ENCODE measurements at places on chromosomes 13 and 19.

GRCh38 chr13:23921451-23921888 is 24.2 kb upstream of the C1QTNF9B start:
- DNase-seq, result peak; percentile 13

GRCh38 chr13:109740121-109740520 is 46.3 kb downstream of the IRS2 start:
- DNase-seq, result no peak

- DNase-seq, result no peak
These were observed 1256.4 kb downstream of the DIAPH3 start for GRCh38 chr13:58907347-58907746.

GRCh38 chr13:32889986-32890565 is 126.1 kb upstream of the KL start:
- no peak for DNase-seq

GRCh38 chr13:51107996-51108395 is 3.1 kb downstream of the C13orf42 start:
- DNase-seq, result no peak

DNA sequence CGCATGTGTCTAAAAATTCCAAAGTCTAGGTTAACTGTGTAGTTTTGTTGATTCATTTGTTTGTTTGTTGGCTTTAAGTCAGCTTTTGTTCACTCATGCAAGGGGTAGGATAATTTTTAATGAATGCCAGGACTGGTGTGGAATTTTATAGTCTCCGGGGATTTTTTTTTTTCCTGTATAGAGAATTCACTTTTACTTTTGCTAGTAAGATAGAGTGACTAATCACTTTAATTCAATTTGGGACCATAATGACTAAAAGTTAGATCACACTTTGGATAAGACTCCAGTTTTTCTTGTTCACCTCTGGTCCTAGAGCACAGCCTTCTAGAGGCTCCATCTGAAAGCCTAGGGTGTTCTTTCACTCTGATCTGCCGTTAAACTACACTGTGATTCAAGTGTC is 1690.0 kb downstream of the PCDH9 start:
- no peak for DNase-seq

DNA sequence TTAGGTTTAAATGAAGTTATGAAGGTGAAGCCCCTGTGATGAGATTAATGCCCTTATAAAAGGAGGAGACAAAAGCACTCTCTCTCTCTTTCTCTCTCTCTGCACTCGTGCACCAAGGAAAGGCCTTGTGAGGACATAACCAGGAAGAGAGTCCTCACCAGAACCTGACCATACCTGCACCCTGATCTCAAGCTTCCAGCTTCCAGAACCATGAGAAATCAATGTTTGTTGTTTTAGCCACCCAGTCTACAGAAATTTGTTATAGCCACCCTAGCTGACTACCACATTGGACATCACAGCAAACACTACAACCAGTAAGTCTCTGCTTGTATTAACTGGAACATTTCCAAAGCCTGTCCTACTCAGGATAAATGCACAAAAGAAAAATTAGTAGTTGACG is 34.7 kb upstream of the WDFY2 start:
- no peak for DNase-seq

- DNase-seq, result no peak
These were observed 24.6 kb downstream of the CAB39L start for GRCh38 chr13:49419276-49419675.

GRCh38 chr13:39525506-39525905 is 77.5 kb downstream of the LHFPL6 start:
- no peak for DNase-seq

GRCh38 chr19:28615966-28616365 is 597.0 kb downstream of the UQCRFS1 start:
- no peak for DNase-seq

DNA sequence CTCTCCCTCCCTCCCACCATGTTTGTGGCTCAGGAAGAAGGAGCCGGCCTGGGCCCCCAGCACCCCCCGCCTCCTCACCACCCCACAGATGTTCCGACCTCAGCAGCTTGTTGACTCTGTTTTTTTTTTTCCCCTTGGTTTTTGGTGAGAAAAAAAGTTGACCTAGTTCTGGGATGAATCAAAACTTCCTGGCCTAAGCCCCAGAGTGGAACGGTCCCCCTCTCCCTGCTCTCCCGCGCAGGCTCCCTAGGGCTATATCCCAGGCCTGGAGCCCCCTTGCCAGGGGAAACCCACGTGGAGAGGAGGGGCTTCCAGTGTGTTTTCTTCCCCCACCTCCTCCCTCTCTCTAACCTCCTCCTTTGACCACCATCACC is 4.0 kb downstream of the COL5A3 start:
- peak; percentile 54 for DNase-seq

DNA sequence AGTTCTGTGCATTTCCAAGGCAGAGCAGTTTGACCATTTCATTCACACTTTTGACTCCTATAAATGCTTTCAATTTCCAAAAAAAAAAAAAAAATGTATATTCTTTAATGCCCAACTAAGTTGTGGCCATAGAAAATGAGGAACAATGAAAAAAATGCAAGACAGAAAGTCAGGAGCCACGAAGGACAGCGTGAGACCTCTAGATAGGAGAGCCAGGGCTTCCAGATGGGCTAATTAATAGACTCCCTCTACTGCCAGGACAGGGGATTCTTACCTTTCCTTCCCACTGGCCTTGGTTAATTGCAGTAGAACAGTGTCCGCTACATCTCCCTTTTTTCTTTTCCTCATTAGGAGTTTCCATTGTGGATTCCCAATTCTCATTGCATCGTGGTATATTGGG is 8.6 kb downstream of the FPR3 start:
- no peak for DNase-seq

DNA sequence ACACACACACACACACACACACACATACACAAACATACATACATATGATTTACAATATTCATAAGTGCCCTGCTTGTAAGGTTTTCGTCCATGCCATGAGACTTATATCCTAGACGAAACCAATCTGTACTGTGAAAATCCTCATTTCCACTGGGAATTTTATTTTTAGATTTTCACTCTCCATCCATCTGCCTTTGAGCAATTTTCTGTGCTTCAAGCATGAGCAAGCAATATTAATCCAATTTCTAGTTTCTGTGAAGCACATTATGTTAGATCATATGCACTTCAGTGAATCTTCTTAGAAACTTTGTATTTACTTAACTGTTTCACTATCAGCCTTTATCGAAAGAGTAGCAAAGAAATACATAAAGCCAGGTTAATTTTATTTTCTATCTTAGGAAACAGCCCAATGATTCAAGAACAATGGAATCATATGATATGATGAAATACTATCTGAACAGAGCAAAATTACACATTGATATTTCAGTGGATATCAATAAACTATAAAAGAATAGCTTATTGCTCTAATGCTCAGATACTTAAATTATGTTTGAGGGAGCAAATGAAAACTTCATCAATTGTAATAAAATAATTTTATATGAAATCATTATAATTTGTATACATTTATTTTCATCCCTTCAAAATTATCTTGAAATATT is 1100.7 kb upstream of the MIR17HG start:
- no peak for DNase-seq

DNA sequence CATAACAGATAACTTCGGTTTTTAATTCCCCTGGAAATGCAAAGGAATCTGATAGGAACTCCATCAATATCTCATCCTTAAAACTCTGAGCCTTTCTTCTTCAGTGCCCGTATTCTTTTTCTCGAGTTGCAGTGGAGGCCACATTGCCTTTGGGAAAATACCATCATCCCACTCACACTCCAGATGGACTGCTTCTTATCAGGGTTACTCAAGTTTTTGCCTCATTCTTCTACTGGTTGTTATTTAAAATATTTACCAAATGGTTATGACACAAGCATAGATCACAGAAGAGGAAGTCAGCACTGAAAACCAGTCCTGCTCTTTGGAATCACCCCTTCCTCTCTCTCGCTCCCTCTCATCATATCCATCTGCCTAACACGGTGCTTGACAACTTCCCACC is 1020.5 kb upstream of the SLC10A2 start:
- no peak for DNase-seq

DNA sequence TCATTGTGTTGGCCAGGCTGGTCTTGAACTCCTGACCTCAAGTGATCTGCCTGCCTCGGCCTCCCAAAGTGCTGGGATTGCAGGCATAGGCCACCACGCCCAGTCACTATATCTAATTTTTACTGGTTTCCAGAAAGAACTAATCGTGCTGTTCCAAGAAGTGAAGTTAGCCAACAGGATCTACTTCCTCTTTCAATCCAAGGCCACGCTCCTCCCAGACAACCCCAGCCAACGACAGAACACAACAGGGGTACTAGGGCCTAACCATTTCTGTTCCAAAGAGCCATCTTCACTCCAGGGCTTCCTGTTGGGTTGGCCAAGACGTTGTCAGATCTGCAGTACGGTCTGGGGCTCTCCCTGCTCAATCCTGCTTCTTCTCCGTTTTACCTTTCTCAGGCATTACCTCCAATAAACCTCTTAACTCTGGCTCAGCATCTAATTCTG is 7.0 kb upstream of the LSM14A start:
- DNase-seq, result no peak

DNA sequence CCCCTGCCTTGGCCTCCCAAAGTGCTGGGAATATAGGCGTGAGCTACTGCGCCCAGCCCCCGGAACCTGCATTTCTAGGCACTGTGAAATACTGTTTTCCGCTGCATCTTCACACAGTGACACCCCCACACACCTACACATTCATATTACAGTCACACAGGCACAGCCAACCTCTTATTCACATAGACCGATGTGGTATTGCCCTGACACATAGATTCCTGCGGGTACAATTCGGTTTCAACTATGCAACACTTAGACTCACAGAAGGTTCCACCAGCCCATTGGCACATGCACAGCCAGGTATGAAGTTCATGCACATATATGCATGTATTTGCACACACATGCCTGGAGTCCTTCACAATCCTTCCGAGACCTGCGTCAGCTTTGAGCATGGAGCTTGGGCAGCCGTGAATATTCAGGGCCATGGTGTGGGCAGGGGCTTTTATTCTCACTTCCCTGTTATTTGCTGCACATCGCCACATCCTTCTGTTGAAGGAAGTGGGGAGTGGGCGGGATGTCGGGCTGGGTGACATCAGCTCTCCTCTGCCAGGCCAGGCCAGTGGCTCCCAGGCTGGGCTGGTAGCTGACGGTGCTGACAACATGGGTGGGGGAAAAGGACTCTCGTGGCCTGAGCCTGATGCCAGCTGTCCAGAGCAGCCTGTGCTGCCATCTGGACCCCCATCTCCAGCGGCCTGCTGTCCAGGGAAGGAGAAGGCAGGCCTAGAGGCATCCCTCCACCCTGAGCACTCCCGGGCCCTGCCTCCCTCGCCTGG is 5.4 kb upstream of the CDC37 start:
- DNase-seq, result peak; percentile 93

DNA sequence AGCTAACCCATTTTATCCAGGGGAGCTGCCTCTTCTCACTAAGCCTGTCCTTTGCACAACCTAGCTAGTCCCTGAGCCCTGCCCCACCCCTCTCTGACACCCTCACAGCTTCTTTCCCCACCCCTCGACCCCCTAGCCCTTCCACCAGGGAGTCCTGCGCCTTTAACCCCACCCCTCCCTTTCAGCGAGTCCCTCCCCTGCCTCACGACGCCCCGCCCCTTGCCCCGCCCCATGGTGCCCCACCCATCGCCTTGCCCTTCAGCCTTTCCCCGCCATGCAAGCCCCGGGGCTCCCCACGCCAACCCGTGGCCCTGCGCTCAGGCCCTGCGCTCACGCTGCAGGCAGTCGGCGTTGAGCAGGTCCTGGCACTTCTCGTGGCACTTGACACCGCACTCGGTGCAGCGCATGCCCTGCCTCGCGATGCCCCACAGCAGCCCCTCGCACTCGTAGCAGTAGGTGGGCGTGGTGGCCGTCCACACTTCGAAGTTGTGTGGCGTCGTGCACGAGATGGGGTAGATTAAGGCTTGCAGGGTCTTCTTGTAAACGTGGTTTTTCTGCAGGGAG is 40.0 kb downstream of the UNC13A start:
- no peak for DNase-seq

- no peak for DNase-seq
These were observed 202.3 kb upstream of the KLF12 start for GRCh38 chr13:74336546-74336945.

DNA sequence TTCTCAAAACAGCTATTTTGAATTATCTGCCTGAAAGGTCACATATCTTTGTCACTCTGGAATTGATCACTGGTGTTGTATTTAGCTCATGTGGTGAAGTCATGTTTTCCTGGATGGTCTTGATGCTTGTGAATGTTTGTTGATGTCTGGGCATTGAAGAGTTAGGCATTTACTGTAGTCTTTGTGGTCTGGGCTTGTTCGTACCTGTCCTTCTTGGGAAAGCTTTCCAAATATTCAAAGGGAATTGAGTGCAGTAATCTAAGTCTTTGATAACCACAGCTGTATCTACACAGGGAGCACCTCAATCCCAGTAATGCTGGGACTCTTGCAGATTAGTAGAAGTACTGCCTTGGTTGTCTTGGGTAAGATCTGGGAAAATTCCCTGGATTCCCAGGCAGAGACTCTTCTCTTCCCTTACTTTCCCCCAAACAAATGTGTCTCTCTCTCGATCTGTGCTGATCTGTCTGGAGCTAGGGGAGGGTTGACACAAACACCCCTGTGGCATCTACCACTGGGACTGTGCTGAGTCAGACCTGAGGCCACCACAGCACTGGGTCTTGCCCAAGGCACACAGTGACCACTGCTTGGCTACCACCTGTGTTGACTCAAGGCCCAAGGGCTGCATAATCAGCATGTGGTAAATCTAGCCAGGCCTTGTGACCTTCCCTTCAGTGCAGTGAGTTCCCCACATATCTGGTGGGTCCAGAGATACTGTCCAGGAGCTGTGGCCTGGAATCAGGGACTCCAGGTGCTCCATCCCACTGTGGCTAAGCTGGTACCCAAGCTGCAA is 5.5 kb upstream of the CYP4F3 start:
- DNase-seq, result no peak

DNA sequence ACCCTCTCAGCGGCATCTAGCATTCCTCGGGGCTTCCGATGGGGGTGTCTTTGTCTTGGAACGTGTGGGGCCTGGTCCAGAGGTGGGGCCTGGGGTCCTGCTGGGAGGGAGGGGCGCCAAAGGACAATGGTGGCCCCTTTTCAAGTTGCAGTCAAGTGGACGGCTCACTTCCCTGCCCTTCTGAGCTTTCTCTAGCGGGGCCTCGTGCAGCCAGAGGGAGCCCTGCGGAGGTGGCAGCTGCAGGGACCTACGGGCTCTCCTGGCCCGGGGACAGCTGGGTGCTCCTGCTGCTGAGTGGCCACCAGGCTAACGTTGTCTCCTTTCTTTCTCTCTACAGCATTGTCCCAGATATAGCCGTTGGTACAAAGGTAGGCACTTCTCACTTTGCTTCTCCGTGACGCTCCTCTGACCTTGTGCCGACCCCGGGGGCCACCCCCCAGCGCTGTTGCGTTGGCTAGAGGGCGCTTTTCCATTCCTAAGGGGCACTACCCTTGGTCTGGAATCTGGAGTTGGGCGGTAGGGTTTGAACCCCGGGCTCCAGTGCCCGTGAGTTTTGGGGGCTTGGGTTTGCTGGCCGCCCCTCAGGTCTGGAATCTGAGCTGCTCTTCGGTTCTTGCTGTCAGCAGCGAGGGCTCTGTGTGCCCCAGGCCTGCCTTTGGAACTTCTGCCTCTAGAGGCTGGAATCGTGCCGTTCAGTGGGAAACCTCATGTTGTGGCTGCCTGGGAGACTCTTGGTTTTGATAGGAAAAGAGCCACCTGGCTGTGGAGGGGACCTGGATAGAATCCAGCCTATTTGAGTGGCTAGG is 2.0 kb downstream of the PTBP1 start:
- no peak for DNase-seq
